ENCODE measurements at places on chromosomes 2 and 18.

GRCh38 chr2:240195316-240195861, 54.9 kb upstream of the OTOS start:
- no peak for DNase-seq

DNA sequence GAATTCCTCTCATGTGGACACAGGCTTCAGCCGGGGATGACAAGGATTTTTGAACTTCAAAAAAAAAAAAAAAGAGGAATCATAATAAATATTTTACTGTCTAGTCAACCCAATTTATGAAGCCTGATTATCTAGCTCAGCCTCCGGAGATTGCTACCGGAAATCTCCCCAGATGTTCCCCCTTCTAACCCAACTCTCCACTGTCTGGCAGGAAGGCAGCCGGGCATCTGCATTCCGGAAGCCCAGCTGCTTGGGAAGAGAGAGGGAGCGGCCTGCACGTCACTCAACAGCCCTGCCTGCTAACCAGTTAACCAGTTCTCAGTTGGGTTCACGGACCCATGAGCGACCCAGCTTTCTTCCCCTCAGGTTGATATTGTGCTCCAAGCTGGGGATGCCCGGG, 87.2 kb upstream of the POU3F3 start:
- no peak for DNase-seq

GRCh38 chr18:32454593-32454992, 16.1 kb downstream of the GAREM1 start:
- DNase-seq = no peak

DNA sequence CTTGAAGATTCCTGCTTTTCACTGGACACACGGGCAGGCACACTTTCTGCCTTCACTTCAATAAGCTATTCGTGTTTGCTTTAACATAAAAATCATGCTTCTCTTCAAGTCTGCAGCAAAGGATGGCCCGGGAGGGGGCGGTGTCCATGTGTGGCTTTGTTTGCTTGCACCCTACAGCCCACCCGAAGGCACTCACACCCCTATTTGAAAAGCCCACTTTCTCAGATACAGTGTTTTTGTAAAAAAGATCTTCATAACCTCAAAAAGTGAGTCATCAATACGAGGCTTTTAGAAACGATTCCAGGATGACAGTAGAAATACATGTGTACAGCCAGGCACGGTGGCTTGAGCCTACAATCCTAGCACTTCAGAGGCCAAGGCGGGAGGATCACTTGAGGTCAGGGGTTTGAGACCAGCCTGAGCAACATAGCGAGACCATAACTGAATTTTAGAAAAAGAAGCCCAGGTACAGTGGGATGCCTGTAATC, 36.5 kb upstream of the HPCAL1 start:
- DNase-seq = no peak

GRCh38 chr2:238263204-238264071, 23.6 kb upstream of the HES6 start:
- DNase-seq = peak; percentile 40

DNA sequence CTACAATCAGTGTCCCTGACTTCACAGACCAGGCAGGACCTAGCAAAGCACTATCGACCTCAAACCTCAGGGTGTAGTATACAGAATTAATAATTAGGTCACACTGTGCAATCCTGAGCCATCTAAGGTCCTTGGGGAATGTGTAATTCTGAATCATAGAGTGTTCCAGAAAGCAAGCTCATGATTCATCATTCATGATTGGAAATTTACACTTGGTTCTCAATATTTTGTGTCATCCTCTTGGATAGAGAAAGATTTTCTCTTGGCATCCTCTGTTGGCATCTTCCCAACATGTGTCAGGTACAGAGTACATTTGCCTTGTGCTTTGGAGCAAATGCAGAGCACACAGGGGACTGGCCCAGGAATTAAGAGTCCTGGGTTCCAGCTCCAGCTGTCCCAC, 245.0 kb upstream of the NT5C1B start:
- DNase-seq = no peak

DNA sequence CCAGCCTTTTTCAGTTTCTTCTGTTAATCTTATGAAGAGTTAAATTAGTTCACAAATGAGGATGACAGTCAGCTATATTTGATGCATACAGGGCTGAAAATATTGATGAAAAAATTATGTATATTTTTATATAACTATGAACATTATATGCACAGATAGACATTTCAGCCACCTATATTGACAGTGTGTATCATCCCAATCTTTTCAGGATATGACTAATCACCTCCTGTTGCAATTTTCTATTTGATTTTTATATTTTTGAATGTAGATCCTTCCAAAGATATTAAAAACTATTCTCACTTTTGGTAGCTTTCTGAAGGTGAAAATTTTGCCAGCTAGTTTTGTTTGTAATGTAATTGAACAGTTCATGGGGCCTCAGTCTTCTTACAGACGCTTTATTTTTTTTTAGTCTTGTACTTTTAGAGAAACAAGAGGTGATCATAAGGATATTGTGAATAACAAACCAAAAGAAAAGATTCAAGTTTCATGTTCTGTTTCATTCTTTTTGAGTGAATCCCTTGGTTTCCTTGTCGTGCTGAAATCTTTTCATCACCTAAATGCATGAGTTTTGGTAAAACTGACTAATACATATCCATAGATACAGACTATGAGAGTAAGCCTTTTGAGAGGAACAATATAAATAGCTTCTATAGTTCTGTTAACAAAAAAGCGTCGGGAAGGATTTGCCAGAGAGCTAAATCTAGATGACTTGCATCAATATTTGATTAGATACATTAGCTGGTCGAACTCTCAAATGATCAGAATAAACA, 123.1 kb downstream of the ARHGAP15 start:
- no peak for DNase-seq

DNA sequence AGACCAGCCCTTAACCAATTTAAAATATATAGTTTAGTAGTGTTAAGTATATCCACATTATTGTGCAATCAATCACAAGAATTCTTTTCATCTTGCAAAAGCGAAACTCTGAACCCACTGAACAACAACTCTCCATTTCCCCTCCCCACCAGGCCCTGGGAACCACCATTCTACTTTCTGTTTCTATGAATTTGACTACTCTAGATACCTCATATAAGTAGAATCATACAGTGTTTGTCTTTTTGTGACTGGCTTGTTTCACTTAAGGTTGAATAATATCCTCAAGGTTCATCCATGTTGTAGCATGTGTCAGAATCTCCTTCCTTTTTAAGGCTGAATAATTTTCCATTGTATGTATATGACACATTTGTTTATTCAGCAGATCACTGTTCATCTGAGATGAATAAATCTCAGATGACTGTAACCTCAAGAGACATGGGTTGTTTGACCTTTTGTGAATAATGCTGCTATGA, 8.1 kb upstream of the SOS1 start:
- DNase-seq = no peak

DNA sequence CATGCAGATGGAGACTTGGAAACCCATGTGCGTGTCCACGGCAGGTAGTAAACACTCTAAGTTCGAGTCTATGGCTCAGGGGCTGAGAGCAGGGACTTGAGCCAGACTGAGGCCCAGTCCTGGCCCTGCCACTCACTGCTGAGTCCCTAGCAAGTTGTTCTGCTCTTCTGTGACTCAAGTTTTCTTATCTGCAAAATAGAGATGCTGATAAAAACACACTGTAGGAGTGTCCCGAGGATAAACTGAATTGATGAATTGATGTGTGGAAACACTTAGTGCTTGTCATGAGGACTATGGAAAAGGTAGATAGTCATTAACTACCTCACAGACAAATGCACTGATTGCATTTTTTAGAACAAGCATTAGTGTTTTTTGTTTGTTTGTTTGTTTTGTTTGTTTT, 73.2 kb downstream of the BOLA3 start:
- DNase-seq = no peak

- no peak for DNase-seq
Observed at GRCh38 chr18:11661430-11661829, 27.6 kb upstream of the GNAL start.

GRCh38 chr2:191676790-191677645, 918 bp upstream of the NABP1 start:
- no peak for DNase-seq

- no peak for DNase-seq
Observed at GRCh38 chr2:98504381-98505109, 59.9 kb downstream of the INPP4A start.

DNA sequence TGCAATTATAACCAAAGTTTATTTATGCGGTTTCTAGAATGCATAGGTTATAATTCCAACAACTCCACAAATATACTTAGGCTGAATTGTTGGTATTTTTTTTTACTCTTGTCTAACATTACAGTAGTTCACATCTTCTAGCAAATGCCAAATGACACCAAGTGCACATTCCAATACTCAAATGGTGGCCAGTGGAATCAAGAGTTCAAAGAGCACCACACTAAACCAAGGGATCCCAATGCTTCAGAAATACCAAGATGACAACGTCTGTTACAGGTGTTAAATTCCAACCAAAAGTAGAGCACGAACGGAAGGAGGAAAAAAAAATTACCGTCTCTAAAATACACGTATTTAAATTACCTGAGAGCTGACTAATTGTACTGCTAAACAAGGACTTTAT, 136.2 kb downstream of the TMEM247 start:
- no peak for DNase-seq

DNA sequence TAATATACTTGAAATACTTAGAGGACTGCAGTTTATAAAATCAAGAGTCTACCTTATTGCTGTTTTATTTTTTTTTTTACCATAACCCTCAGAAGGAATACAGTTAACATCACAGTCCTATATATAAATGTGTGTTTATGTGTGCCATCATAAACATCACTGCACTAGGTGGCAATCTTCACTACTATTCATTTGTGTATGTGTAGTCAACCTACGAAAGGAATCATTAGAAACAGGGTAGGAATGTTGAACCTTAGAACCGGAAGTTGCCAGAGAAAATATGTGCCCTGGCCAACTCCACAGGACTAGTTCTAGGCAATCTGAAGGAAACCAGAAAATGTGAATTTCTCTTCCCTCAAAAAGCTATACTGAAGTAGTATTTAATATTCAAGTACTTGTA, 3.4 kb downstream of the GEN1 start:
- DNase-seq = no peak

- DNase-seq = no peak
Observed at GRCh38 chr2:120780402-120780801, 44.7 kb downstream of the GLI2 start.

DNA sequence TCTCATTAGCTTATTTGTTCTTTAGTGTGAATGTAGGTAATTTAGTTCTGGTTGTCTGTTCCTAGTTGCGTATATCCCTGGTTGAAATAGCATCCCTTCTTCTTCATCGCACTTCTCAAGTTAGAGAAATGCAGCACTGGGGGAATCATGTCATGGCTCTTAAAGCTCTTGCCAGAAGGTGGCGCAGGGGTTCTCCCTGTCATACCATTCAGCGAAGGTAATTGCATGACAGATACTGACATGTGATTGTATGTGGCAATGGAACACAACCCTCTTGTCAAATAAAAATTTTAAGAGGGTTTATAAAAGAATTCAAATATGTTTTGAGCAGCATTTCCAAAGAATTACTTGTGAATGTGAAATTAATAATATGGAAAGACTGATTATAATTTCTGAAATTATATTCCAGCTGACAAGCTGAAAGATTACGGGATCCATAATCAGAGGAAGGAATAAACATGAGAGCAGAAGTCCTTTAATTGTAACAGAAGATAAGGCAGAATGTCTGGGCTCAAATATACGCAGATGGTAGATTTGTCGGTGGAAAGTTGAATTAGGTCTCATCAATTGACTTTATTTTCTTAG, 411.7 kb downstream of the DSEL start:
- DNase-seq = no peak

DNA sequence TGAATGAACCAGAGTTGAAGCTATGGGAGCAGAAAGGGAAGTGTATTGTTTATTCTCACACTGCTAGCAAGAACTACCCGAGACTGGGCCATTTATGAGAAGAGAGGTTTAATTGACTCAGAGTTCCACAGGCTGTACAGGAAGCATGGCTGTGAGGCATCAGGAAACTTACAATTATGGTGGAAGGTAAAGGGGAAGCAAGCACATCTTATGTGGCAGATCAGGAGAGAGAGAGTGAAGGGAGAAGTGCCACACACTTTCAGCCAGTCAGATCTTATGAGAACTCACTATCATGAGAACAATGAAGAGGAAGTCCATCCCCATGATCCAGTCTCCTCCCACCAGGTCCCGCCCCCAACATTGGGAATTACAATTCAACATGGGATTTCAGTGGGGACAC, 383.2 kb upstream of the SLC14A2 start:
- no peak for DNase-seq
